ENCODE measurements at places on chromosomes 4 and X.

GRCh38 chr4:31360786-31361185, 640.6 kb downstream of the PCDH7 start:
- no peak for DNase-seq

DNA sequence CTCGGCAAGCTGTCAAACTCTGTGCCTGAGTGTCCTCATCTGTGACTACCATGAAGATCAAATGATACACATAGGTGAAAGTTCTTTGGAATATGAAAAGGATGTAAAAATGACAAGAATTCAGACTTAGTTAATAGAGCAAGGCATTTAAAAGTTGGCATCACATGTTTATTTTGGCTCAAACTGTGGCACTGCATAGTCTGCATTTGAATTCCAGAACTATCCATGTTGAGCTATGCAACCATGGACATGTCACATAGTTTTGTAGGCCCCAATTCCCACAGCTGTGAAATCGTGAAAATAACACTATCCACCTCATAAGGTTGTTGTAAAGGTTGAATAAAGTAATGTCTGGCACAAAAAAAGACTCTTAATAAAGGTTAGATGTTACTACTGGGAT, 33.9 kb downstream of the AFF2 start:
- no peak for DNase-seq

DNA sequence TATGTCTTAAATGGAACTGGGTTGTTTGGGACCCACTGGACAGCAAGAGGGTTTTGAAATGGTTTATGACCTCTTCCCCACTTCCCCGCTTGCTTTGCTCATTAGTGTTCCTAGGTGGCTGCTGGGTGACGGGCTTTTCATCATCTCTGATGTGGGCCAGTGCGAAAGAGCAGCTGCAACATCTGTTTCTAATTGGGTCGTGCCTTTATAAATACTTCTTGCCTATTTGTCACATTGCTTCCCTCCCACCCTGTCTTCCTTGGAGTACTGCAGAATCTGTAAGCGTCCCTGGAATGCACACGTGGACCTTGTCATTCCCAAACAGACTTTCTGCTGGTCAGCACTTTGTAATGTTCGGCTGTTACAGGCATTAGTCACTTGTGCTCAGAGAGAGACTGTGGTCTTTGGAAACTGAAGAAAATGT, 35.2 kb downstream of the SEPTIN11 start:
- peak; percentile 19 for DNase-seq

DNA sequence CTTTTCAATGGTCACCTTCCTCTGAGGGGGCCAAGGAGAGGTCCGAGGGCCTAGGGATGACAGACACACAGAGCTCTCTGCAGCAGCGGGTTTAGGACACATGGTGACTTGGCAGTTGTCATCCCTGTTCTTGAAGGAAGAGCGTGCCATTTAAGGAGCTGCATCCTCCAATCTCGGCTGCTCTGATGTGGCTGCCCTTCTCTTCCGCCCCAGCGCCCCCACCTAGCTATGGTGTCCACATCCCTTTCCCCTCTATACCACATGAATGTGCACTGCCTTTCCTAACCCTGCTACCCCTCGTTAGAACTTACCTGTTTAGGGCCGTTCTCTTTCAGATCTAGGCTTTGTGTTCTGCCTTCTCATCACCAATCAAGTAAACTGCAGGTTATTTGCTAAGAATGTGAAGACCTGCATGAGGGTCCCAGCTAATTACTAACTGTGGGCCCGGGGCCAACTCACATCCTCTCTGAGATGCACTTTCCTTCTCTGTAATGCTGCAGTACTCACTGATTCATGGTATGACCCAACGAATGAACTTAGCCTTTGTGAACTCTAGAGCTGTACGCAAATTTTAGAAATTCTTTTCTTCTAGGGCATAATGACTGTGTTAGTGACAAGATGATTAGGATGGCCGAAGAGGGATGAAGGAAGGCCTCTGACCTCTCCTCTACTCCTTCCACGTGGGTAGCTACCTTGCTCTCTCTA, 38.2 kb downstream of the CHST7 start:
- no peak for DNase-seq

- DNase-seq = peak; percentile 52
Observed at GRCh38 chr4:138894709-138895108, 120.9 kb upstream of the NOCT start.

GRCh38 chr4:137455647-137456321, 76.5 kb downstream of the PCDH18 start:
- no peak for DNase-seq

GRCh38 chr4:8410641-8411271, 29.8 kb downstream of the ACOX3 start:
- peak; percentile 78 for DNase-seq

DNA sequence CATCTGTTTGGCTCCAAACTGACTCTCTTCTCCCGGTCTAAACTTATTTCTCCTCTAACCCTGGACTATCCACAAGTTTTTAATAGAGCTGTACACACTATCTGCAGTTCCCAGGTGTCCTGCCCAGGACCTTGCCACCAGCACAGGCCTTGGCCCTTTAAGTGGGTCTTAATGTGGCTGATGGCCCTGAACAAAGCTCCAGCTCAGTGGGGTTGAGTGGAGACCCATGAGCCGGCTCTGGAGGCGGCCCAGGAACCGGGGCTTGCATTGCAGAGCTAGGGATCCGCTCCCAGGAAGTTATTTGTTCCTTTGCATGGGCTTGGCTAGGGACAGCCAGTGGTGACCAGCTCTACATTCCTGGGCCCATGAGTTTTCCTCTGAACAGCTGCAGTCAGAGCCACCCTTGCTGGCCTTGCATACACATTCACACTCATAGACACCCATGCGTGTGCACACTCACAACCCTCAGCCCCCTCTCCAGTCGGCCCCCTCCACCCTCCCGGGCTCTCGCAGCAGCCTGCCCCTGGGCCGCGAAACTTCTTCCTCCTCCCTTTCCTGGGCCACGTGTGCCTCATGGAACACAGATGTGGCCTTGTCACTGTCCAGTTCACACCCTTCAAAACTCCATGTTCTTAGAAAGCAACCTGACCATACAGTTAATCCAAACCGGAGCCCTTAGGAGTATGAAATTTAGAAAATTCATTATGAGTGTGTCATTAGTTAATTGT, 58.2 kb downstream of the GPR143 start:
- no peak for DNase-seq

Measured in suppressor macrophage treated with lipopolysaccharide for 1 hour (primary cell).